ENCODE measurements at places on chromosomes 3 and 15. TPM values are rescaled to one million over a fixed set of nuclear protein-coding genes. Genes with fewer than 3 reads are reported as not detected.

Gene SLC28A1
- not detected for polyA plus RNA-seq

Gene TBC1D21
- not detected for polyA plus RNA-seq

Gene TM4SF4
- not detected for polyA plus RNA-seq

Gene NR2E3
- polyA plus RNA-seq: not detected

Gene PRKCD
- polyA plus RNA-seq: not detected

All from neural cell (in vitro differentiated cells).